Activated CD4-positive, alpha-beta memory T cell treated with anti-CD3 and anti-CD28 coated beads, Interleukin-2, amount 10 ng/mL, durations not matched to agents 7 days and 5 days (primary cell): ENCODE measurements at places on chromosomes 2 and 18. TPM values are rescaled to one million over a fixed set of nuclear protein-coding genes. Genes with fewer than 3 reads are reported as not detected.
A peak's percentile ranks its signal among the peaks of the same experiment; 100 is the strongest.

DNA sequence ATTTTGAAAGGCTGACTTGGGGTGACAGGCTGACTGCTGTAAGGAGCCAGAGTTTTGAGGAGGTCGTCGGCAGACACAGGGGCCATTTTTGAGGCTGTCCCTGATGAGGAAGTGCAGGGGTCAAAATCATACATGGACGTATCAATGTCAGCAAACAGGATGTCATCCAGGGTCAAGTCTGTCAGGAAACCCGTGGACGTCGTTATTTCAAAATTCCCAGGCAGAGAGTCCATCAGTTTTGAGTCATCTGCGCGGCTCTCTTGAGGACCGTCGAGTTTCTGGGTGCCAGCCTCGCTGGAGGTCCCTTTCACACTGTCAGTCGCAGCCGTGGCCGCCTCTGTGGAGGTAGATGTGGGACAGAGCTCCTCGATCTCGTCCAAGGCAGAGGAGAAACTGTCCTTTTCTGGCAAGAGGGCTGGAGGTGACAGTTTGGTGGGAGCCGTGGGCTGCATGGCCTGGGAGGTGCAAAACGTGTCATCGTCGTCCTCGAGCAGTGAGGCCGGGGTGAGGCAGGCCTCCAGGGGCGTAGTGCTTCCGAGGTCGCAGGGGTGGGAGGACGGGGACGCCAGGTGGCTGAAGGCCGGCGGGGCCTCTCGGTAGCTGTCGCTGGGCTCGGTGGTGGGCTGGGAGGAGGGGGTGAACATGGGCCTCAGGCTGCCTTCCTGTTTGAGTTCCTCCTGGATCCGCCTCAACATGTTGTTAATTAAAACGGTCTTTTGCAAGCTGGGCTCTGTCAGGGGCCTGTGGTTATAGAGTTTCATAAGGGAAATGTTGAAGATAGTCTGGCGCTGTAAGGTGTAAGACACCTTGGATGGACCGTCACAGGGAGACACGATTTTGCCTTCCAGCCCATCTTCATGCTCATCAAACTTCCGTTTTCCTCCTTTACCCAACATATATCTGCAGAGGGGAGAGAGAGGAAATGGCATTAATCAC, 17.5 kb downstream of the SERTAD2 start:
- peak; percentile 15 for DNase-seq

- no peak for DNase-seq
Measured at GRCh38 chr2:72815655-72816278, 10.1 kb downstream of the EXOC6B start.

DNA sequence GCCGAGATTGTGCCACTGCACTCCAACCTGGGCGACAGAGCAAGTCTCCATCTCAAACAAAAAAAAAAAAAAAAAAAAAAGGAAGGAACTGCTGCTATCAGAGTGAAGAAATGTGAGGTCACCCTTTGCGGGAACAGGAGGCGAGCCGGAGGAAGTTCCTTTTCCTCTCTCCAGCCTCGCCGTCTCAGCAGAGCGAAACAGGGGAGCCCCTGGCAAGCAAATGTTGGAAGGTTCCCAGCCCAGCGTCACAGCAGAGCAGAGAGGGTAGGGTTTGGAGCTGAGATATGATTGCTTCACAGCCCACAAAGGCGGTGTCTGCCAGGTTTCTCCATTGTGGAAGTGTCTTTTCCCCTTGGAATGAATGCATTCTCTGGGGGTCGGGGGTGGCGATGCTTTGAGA, 28.5 kb downstream of the SLC20A1 start:
- no peak for DNase-seq

GRCh38 chr18:75204732-75205513, 4.0 kb downstream of the PTGR3 start:
- no peak for DNase-seq

- no peak for DNase-seq
Measured at GRCh38 chr2:118061135-118061955, 26.9 kb upstream of the INSIG2 start.

DNA sequence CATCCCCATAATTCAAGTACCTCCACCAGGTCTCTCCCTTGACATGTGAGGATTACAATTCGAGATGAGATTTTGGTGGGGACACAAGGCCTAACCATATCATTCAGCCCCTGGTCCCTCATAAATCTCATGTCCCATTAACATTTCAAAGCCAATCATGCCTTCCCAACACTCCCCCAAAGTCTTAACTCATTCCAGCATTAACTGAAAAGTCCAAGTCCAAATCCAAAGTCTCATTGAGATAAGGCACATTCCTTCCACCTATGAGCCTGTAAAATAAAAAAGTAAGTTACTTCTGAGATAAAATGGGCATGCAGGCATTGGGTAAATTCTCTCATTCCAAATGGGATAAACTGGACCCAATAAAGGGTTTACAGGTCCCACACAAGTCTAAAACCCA, 849.7 kb downstream of the BCL11A start:
- DNase-seq, result no peak

- DNase-seq, result peak; percentile 9
Measured at GRCh38 chr18:12046751-12047335, 46.8 kb upstream of the ANKRD62 start.

DNA sequence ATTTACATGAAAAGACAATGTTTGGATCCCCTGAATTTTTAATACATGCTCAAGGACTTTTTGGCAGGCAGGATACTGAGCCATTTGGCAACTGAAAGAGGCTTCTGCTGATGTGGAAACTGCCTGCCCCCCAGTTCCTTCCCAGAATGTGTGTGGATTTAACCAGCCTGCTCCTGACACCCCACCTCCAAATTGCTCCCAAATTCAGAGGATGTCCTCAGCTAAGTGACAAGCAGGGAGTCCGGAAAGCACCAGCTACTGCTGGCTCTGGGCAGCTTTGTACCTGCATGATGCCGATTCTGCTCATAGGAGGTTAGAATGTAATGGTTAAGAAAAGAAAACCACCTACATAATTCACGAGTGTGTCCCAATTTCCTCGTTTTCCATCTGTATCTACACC, 197.5 kb downstream of the CDH20 start:
- DNase-seq, result no peak

GRCh38 chr2:113058998-113059960, at the start of gene IL36RN:
Gene IL36RN, plus strand, starts transcription at chr2:113059198. Its CDS starts 241 bp downstream, at chr2:113059439.
- DNase-seq, result no peak

Gene SERPINB10
- not detected for total RNA-seq

Gene TMEM178A
- 0.43 TPM for total RNA-seq

Gene ANKRD30B
- total RNA-seq, result not detected
